Progenitor cell of endocrine pancreas (in vitro differentiated cells): ENCODE measurements at places on chromosomes 4 and X.

GRCh38 chr4:85681221-85681657 lies 206.3 kb downstream of the ARHGAP24 start:
- DNase-seq = no peak

- no peak for DNase-seq
Observed at GRCh38 chr4:14767142-14767541, 235.1 kb upstream of the CPEB2 start.

DNA sequence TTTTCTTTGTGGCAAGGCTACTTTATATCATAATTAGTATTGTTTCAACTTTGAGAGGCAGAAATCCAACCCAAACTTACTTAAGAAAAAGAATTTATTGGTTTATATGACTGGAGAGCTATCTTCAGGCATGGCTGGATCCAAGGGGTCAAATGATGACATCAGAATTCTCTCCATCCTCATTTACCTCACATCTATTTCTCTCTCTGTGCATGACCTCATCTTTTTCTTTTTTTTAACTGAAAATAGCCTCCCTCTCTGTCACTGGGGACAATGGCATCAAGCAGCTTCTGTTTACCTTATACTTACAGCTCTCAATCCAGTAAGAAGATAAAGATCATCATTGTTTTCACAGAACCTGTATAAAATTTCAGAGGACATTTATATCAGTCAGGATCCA lies 12.0 kb upstream of the EXOC1L start:
- DNase-seq = no peak

GRCh38 chr4:69321153-69321729 lies 41.0 kb downstream of the UGT2B28 start:
- DNase-seq = no peak

- DNase-seq = no peak
Observed at GRCh38 chr4:71338846-71339593, at the start of gene SLC4A4. TSS of gene SLC4A4 (plus strand) at chr4:71339020.

- no peak for DNase-seq
Observed at GRCh38 chr4:13092702-13093101, 391.4 kb downstream of the RAB28 start.

- DNase-seq = no peak
Observed at GRCh38 chrX:69386681-69387080, 117.4 kb upstream of the NALF2 start.
